ENCODE measurements at places on chromosomes 7 and 10. TPM values are rescaled to one million over a fixed set of nuclear protein-coding genes. Genes with fewer than 3 reads are reported as not detected.
A peak's percentile ranks its signal among the peaks of the same experiment; 100 is the strongest.

The CH25H gene
- total RNA-seq = 1.0 TPM

The ATOH7 gene
- 0.20 TPM for total RNA-seq

The TAS2R4 gene
- 0.66 TPM for total RNA-seq

DNA sequence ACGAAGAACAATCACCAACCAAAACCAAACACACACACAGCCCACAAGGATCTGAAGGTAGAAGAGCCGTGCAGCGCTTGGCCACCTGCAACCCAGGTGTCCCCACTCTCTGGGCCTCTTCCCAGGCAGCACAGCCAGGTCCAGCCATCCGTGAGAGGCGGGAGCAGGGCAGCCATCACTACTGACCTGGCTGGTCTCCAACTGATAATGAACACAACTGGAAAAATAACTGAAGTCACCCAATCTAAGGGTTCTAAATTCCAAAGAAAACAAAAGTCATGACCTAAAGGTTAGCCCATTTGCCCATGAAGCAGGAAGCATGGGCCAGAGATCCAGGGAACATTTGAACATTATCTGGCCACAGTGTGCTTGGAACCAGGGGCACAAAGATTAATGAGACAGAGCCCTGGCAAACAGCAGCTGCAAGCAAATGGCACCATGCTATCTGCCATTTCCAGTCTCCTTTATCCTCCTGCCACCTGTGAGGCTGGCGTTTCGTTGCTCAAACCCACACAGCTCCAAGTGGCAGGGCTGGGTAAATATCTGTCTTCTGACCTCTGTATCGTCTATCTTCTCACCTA lies 207.9 kb downstream of the TNS3 start:
- no peak for DNase-seq

DNA sequence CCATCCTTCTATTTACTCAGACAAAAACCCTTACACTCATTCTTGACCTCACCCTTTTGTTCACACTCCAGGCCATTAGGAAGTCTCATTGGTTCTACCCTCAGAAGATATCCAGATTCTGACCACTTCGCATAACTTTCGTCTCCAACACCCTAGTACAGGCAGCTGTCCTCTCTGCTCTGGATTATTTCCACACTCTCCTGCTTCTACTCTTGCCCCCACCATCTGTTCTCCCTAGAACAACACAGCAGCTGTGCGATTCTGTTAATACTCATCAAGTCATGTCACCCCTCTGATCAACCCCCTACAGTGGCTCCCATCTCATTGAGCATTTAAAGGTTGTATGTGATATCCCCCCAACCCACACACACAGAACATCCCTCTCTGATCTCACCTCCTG lies 15.5 kb upstream of the TRIL start:
- DNase-seq = no peak

- no peak for DNase-seq
Observed at GRCh38 chr7:27994639-27995038, 186.0 kb downstream of the JAZF1 start.

DNA sequence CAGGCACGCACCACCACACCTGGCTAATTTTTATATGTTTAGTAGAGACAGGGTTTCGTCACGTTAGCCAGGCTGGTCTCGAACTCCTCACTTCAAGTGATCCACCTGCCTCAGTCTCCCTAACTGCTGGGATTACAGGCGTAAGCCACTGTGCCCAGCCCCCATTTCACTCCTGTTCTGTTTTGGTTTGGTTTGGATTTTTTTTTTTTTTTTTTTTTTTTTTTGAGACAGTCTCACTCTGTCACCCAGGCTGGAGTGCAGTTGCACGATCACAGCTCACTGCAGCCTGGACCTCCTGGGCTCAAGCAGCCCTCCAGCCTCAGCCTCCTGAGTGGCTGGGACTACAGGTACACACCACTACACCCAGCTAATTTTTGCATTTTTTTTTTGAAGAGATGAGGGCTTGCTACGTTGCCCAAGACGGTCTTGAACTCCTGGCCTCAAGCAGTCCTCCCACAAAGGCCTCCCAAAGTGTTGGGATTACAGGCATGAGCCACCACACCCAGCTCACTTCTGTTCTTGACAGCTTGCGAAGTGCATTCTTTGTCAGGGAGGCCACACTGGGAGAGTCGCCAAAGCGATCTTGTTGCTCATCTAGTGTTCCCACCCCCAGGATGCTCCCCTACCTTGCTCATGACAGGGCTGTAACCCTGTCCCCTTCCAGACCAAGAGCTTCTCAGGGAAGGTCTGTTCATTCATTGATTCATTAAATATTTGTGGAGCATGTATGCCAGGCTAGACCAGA lies 229.1 kb downstream of the CUX1 start:
- DNase-seq = no peak

DNA sequence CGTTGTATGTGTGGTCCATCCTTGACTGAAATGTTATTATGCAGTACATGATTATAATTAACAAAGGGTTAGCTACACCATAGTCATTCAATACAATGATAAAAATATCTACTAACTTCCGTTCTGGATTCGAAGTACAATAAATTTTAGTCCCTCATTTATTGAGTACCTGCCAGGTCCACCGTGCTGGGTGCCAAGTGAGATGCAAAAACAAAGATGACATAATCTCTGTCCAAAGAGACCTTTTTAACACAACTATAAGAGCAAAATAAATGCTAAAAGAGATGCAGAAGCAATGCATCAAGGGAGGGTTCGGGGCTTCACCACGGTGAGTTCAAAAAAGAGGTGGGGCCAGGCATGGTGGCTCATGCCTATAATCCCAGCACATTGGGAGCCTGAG lies 33.1 kb downstream of the LAMB1 start:
- DNase-seq = no peak

DNA sequence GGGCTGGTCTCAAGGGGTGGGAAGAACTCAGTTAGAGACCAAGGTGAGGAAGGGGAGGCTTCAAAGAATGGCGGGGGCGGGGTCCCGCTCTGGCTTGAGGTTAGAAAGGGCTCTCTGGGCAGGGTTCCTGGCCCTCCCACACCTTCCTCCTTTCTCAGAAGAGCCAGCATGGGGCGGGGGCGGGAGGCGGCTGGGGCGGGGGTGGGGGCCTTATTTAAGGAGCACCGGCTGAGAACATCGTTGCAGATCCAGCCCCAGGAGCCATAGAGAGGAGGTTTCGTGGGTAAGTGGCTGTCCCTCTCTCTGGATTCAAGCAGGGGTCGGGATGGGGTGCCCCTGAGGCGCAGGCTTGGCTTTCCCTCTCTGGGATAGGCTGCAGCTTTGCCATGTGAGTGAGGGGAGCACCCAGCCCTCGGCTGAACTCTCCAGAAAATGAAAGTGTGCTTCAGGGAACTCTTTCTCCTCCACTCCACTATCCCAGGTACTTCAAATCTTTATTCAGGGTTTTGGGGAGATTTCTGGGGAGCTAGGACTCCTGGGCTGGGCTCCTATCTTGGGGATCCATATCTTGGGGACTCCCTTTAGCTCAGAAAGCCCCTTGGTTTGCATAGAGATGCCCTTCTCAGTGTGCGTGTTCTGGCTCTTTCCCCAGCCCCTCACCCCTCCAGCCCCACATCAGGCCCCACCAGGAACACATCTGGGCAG lies 3.3 kb upstream of the CUEDC2 start:
- peak; percentile 66 for DNase-seq

GRCh38 chr10:5445006-5445405 lies 32.6 kb downstream of the NET1 start:
- no peak for DNase-seq

DNA sequence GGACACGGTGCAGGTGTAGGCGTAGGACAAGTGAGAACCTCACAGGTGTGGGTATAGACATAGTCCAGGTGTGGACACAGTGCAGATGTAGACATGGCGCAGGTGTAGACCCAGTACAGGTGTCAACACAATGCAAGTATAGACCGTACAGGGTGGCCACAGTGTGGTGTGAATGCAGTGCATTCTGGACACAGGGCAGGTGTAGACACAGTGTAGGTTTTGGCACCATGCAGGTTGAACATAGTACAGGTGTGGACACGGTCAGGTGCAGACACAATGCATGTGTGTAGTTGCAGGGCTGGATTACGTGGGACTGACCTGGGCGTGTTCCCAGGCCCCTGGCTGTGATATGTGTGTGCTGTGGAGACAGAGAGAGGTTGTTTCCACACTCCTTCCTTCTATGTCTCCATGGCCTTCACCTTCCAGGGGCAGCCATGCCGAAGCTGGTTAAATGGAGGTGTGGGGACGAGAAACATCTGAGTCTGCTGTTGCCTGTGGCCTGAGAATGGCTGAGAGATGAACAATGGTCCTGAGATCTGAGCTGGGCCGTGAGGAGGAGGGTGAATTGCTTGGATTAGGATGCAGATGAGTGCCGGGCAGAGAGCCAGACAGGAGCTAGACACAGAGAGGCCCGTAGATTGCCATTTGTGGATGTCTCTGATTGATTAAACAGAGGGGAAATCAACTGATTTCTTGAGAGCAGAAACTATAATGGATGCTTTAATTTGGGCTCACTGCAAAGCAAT lies 343.9 kb upstream of the SHH start:
- no peak for DNase-seq

GRCh38 chr7:55158541-55159382 lies 139.9 kb downstream of the EGFR start:
- no peak for DNase-seq

- peak; percentile 81 for DNase-seq
Observed at GRCh38 chr10:73110345-73110849, at the start of gene NUDT13. TSS of gene NUDT13 (plus strand) at chr10:73110455. CDS start at chr10:73114366, 3,911 bp downstream.

DNA sequence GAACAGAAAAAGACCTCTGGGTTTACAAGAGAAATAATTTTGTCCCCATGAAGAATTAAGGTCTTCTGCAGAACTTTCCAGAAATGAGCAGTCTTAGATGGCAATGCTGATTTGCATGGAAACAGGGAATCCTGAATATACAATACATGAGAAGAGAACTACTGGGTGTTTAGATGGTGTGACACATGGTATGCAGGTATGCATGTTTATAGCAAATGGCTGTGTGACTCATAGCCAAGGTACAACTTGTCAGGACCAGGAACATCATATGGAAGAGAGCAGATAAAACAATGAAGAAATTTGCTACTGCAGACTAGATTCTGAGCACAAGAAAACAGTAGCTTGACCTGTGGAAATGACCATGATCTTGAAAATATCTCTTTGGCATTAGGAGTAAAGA lies 907.8 kb downstream of the GATA3 start:
- no peak for DNase-seq

DNA sequence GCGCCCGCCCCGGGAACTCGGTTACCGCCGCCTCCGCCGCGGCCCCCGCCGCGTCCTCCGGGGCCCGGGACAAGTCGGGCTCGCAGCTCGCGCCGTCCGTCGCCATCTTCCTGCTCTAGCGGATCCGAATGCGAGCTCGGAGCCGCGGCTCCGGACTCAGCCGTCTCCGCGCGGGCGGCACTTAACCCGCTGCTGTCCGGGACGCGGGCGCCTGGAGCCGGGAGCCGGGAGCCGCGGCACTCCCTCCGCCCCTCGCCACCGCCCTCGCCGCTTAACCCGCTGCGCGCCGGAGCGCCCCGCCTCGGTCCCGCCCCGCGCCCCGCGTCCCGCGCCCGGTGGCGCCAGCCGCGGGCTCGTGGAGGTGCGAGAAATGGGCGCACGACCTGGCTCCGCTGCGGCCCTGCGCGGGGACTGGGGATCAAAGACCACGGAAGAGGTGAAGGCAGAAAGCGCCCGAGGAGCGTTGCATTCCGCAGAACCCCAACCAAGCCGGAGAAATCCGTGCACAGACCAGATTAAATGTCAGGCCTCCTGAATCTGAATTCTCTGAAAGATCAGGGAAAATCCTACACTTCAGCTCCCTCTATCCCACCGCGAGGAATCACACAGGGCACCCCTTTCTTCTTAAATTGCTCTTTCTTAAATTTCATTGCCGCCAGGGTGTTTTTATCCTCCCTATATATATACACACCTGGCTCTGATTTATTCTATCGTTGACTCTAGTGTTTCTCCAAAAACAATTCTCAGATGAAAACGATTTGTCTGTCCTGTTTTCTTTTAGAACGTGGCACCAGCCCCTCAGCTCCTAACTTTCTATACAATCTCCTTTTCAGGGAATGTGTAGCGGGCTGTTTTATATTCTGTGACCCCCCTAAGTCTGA lies at the start of gene CTTNBP2:
CTTNBP2 (minus strand) TSS at position 132 of the 881 bp plus-strand sequence; CDS start at position 106, 26 bp downstream.
- peak; percentile 65 for DNase-seq

- no peak for DNase-seq
Observed at GRCh38 chr10:1874533-1874932, 137.2 kb upstream of the ADARB2 start.

DNA sequence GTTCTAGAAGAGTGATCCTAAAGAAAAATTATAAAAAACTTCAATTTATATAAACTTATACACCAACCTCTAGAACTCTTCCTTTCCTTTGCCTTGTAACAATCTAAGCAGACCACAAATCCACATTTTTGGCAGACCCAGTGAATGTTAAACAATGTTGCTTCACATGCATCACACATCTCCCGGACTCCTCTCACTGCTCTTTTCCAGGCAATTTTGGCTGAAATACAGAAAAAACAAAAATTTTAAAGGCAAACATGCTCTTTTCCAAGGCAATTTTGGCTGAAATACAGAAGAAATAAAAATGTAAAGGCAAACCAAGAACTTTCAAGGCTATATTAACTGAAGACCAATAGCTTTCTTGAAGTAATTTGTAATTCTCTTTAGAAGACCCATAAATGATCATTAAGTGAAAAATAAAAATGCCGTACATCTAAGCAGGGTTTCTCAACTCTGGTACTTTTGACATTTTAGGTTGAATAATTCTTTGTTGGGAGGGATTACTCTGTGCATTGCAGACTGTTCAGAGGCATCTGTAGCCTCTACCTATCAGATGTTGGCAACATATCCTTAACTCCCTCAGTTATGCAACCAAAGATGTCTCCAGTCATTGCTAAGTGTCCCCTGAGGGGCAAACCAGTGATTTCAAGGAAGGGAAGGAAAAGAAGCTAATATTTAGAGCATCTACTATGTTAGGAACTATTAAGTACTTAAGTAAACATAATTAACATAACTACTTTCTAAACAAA lies 64.4 kb downstream of the NRBF2 start:
- DNase-seq = no peak

- no peak for DNase-seq
Observed at GRCh38 chr7:22566176-22566575, 66.2 kb upstream of the STEAP1B start.

DNA sequence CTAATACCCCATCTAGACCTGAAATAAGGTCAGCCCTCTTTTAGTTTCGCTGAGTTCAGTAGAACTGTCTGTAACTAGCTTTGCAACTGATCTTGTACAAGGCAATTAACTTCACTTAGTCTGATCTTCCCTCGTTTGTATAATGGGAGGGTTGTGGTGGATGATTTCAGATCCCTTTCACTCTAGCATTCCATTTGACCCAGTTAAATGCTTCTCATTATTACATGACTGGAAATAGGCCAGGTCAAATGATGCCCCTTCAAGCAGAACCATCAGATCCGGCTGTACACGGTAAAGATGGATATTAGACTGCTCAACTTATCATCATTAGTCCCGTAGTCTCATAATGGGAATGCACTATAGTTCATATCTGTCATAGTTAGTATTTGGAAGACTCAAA lies 1009.0 kb downstream of the LRMDA start:
- no peak for DNase-seq

DNA sequence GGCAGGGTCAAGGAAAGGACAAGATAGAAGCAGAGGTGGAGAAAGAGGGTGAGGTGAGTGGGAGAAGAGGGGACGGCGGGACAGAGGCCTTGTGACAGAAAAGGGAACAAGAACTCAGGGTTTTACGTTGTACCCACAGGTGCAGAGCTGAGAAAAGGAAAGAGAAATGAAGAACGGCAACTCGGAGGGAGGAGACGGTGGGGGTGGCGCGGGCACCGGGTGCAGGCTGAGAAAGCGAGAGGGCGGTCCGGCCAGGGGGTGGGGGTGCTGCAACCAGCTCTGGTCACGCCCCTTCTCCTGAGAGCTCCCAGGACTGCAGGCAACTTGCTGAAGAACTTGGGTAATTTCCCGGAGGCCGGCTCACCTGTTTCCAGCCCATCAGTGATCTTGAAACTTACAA lies 65.3 kb downstream of the CARD11 start:
- DNase-seq = peak; percentile 69
